ENCODE measurements at places on chromosomes 1 and 21. TPM values are rescaled to one million over a fixed set of nuclear protein-coding genes. Genes with fewer than 3 reads are reported as not detected.

Gene LCE2C
- 1.7 TPM for polyA plus RNA-seq

DNA sequence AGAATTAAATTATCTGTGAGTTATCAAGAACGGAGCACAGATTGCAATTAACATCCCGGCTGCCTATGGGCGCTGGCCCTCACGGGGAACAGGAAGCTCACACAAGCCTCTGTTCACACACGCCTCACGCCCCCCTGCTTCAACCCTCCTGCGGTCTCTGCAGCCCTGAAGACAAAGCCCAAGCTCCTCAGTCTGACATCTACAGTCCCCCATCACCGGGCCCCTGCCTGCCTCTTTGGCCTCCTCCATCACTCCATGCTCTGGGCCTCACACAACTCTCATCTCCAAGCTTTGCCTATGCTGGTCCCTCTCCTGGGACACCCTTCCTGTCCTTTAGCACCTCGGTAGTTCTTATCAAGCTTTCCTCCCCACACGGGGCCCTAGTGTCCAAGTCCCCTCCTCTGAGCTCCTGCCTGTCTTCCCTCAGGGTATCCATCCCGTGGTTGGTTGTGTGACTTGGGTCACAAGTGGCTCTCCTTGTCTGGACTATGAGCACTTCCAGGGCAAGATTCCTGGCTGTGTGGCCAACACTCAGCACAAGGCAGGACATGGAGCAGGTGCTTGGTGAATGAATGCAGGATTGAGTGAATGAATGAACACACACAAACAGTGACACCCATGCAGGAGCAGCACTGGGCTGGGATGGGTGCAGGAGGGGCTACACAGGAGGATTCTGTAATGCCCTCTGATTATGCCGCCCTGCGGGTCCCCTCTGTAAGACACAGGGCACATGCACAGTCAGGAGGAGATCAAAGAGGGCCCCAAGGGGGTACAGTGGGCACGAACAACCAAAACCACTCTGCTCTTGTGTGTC, 116.1 kb downstream of the DMRTB1 start:
- DNase-seq: no peak

- peak; percentile 65 for DNase-seq
These were observed at the start of gene ADGRB2 for GRCh38 chr1:31764312-31765040. Gene ADGRB2 (minus strand): TSS chr1:31764340. CDS start chr1:31757221, 7,119 bp downstream.

DNA sequence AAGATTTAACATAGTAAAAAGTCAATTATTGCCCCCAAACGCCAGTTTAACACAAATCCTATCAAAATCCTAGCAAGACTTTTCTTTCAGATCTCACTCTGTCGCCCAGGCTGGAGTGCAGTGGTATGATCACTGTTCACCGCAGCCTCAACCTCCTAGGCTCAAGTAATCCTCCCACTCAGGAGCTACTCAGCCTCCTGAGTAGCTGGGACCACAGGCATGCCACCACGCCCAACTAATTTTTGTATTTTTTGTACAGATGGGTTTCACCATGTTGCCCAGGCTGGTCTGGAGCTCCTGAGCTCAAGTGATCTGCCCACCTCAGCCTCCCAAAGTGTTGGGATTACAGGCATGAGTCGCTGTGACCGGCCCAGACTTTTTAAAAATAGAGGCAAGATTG, 4.8 kb downstream of the SNIP1 start:
- no peak for DNase-seq

Data from thymus (tissue), 14 donors.